ENCODE measurements at places on chromosomes 7 and 10. TPM values are rescaled to one million over a fixed set of nuclear protein-coding genes. Genes with fewer than 3 reads are reported as not detected.

FGF8 gene
- not detected for total RNA-seq

PRSS37 gene
- not detected for total RNA-seq

KLF14 gene
- not detected for total RNA-seq

HTR7 gene
- not detected for total RNA-seq

DNA sequence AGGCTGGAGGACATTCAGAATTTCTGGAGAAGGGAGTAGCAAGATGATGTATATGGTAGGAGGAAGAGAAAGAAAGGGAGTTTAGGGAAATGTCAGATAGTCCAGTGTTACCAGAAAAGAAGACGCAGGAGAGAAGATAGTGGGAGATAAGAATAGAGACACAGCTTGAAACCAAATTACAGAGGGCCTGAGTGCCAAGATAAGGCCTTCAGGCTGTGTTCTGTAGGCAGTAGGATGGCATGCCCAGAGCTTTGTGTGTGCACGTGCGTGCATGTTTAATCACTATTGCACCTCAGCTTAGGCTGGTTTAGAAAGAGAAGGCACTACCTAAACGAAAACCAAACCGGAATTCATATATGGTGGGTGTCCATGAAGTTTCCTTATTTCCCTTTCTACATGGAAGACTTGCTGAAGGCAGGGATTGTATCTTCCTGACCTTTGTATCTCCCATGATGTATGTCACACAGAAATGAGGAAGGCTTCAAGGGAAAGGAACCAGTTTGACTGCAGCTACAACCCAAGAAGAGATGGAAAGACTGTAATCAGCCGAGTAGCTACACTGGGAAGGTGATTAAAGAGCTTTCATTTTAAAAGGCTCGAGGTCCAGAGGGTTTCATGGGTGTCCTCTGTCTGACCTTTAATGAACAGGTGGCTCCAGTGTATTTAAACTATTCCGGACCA, 35.8 kb upstream of the BHLHA15 start:
- no peak for DNase-seq

GRCh38 chr10:126277181-126277580, 111.1 kb downstream of the ADAM12 start:
- DNase-seq: no peak

- DNase-seq: no peak
Observed at GRCh38 chr7:128871050-128871449, 8.4 kb downstream of the ATP6V1F start.

GRCh38 chr10:115711306-115711705, 561.7 kb downstream of the GFRA1 start:
- no peak for DNase-seq

- no peak for DNase-seq
Observed at GRCh38 chr10:129372172-129372571, 94.9 kb upstream of the MGMT start.

DNA sequence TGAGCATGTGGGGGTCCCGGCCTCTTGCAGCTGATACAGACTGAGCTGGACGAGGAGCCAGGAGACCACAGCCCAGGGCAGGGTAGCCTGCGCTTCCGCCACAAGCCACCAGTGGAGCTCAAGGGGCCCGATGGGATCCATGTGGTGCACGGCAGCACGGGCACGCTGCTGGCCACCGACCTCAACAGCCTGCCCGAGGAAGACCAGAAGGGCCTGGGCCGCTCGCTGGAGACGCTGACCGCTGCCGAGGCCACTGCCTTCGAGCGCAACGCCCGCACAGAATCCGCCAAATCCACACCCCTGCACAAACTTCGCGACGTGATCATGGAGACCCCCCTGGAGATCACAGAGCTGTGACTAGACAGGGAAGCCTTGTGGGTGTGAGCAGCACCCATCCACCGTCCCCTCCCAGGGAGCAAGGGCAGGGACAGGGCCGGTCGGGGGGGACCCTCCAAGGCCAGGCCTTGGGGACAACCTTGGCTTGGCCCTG, 36.1 kb downstream of the PSAP start:
- DNase-seq: no peak

- no peak for DNase-seq
Observed at GRCh38 chr10:73076360-73077183, 20.1 kb downstream of the P4HA1 start.

DNA sequence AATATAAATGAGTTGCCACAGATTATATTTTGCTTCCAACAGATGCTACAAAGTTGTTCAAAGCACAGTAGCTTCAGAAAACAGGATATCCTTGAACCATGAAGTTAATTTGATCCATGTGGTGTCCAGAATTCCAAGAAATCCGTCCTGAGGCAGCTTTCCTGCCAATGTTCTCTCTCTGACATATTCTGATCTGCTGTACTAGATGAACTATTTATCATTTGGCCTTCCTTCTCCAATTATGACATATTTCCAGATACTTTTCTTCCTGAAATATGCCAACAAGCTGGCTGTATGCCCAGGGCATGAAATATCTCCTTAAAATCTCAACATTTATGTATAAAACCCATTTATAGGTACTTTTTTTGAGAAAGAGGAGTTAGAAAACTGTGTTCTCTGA, 141.1 kb downstream of the SPAG6 start:
- no peak for DNase-seq

GRCh38 chr7:77199013-77199966, at the start of gene FGL2:
FGL2 (minus strand) TSS chr7:77199819; CDS start chr7:77199793, 26 bp downstream.
- peak; percentile 63 for DNase-seq

- no peak for DNase-seq
Observed at GRCh38 chr10:71085689-71086438, 126.5 kb upstream of the UNC5B start.

GRCh38 chr10:23359692-23360380, 15.2 kb upstream of the C10orf67 start:
- DNase-seq: no peak

DNA sequence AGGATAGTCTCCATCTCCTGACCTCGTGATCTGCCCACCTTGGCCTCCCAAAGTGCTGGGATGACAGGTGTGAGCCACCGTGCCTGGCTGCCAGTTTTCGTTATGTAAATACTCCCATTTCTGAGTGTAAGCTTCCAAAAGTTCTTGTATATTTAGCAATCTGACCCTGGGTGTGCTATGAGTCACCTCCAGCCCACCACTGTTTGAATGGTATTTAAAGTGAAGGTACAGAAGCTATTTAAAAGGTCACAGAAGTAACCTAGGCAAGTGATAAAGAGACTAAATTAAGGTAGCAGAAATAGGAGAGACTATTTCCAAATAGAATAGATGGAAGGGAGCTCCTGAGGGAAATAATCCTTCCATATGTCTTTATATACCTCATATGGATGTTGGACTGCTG, 3.9 kb upstream of the ANKRD7 start:
- no peak for DNase-seq

- no peak for DNase-seq
Observed at GRCh38 chr10:77297393-77297739, 340.2 kb downstream of the KCNMA1 start.
